ENCODE measurements at places on chromosomes 4 and X.

GRCh38 chr4:57064811-57065711 is 45.1 kb downstream of the IGFBP7 start:
- DNase-seq, result no peak

DNA sequence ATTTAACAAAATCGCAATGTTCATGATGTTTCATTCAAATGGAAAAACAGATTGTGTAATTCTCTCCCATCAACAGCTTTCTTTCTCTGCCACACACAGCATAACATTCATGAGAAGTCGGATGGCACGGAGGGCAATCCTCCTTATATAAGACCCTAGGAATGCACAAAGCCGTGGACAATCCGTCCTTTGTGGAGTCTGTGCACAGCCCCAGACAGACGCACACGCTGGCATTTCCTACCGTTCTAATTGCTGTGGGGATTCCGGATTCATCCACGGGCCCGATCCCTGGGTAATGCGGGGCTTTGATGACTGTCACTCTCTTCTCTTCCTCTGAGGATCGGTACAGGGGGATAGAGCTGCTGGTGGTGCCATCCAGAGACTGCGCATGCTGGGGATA is 121.9 kb upstream of the PDLIM3 start:
- no peak for DNase-seq

DNA sequence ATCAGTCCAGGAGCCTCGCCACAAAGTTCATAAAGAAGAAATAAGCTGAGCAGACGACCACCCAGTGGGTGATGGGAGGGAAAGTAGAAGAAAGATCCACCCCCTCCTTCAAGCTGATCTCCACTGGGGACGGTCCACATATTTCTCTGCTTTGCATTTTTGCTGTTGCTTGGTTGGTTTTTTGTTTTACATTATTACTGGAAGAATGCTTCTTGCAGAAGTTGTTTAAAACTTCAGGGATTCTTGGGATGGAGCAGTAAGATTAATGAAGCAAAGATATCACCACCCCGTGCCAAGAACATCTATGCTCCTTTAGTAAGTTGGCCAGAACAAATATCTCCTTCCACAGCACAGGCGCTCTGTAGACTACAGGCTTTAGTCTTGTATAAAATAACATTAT is 30.1 kb downstream of the LGI2 start:
- DNase-seq, result no peak

DNA sequence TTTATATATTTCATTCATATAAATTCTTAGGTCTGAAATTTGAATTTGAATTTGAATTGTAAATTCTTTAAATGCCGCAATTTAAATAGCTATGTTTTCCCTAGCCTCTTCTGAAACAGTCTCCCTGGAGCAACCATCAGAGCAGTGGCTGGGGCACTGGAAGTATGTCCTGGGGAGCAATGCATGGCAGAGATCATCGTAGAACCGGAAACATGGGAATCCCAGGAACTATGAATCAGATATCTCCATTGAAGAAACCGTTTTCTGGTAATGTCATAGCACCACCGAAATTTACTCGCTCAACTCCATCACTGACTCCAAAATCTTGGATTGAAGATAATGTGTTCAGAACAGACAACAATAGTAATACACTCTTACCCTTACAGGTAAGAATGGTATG is 4.9 kb downstream of the CPEB2 start:
- no peak for DNase-seq

GRCh38 chr4:159160242-159160641 is 57.4 kb downstream of the RAPGEF2 start:
- DNase-seq, result no peak

DNA sequence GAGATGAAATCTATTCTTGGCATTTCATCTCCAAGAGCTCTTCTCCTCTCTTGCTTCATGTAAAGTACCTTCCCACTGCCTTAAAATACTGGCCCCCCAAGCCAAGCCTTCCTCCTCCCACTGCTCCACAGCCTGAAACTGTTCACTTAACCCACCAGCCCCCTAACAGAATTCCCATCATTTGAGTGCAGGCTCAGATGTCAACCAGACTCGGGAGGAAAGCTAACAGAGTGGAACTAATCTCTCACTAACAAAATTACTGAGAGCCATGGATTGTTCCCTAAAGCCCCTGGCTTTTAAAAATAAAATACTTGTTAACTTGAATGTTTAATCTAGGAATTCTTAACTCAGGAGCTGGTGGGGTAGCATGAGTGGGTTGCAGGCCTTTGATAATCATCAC is 7.1 kb upstream of the DCUN1D4 start:
- no peak for DNase-seq

GRCh38 chrX:12383196-12383595 is 244.9 kb downstream of the FRMPD4 start:
- no peak for DNase-seq

DNA sequence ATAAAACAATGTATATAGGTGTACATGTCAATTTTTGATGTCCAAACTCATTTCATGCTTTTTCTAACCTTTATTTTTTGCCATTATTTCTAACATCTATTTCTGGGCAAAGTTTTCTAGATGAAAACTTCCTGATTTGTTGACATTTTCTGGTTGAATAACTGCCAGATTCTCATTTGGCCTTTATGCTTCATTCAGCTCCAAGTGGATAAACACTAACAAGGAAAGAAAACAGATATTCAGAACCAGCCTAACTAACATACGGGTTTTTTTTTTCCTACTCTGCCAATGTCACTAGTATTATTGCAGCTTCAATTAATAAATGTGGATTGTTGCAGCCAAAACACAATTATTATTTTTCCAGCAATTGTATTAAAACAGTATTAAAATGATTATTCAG is 50.9 kb upstream of the RAP1GDS1 start:
- DNase-seq, result no peak

DNA sequence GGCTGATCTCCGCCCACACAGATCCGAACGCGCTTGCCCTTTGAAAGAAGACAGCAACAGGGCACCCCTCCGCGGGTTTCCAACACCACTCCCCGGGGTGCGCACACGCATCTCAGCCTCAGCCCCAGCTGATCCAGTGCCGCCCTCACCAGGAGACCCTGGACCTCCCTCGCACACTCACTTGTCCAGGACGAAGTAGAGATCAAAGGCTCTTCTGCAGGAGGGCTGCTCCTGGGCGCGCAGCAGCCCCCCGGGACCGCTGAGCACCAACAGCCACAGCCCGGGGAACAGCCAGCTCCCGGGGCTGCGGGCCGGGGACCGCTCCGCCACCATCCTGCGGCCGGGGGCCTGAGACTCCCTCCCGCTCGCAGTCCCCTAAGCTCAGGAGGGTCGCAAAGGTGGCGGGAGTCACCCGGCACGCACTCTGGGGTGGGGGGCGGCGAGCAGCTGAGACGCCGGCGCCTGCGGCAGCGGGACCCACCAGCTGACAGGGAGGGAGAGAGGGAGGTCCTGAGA is 743 bp downstream of the ANTXR2 start:
- peak; percentile 64 for DNase-seq
